ENCODE measurements at places on chromosomes 7 and 10.

- DNase-seq = no peak
Measured at GRCh38 chr7:101200504-101200861, 353 bp downstream of the MOGAT3 start.

DNA sequence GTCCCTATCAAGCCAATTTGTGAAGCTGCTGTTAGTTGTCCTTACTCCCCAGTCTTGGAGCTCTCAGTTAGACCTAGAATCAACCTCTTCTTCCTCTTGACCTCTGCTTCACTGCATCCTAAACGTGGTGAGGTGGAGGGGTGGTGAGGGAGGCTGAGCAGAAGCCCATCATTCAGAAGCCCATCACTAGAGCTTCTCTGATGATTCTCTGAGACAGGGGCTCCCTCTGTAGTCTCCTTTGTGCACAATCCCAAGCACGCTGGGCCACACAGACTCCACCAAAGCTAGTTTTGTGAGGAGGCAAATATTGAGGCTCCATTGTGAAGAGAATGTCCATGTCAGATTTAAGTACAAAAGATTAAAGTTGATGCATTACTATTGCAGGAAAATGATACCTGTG, 163.8 kb upstream of the PRSS1 start:
- peak; percentile 59 for DNase-seq

- DNase-seq = no peak
Measured at GRCh38 chr7:138916275-138916674, 64.9 kb downstream of the KIAA1549 start.

- DNase-seq = no peak
Measured at GRCh38 chr7:157979636-157980340, 607.8 kb downstream of the PTPRN2 start.

DNA sequence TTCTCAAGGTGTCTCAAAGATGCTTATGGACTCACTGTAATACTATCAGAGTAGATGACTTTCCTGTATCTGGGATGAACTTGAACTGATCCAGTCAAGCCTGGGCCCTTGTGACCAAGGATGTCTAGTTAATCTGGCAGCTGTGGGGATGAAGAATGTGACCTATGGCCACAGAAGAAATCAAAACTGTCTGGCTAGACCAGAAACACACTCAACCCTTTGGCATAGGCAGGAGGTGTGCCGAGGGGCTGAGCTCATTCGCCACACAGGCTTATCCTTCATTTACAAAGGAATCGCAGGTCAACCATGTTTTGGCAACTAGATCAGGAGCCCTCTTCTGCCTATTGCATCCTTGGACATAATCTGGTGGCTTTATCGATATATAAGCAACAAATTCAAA, 110.6 kb downstream of the ATXN7L1 start:
- DNase-seq = peak; percentile 7

DNA sequence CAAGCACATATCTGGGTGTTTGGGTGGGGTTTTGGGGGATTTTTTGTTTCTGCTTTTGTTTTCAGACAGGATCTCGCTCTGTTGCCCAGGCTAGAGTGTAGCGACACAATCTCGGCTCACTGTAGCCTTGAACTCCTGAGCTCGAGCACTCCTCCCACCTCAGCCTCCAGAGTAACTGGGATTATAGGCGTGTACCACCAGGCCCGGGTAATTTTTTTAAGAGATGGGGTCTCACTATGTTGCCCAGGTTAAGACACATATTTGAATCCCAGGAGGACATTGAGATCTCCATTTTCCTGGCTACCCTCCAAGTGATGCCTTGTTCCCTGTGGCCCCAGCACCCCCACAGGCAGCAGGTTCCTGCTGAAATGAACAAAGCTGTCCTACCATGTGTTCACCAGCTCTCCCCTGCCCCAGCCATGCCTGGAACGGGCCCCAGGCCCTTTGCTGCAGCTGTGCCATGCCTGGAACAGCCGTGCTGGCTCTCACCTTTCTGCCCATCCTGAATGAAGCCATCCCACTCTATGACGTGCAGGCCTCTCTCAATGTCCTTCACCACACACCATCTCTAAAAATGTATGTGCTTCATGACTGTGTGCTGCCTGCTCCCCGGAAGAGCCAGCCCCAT, 55.0 kb upstream of the DNAAF5 start:
- DNase-seq = no peak

GRCh38 chr7:1331561-1332467, 99.1 kb downstream of the UNCX start:
- DNase-seq = no peak

DNA sequence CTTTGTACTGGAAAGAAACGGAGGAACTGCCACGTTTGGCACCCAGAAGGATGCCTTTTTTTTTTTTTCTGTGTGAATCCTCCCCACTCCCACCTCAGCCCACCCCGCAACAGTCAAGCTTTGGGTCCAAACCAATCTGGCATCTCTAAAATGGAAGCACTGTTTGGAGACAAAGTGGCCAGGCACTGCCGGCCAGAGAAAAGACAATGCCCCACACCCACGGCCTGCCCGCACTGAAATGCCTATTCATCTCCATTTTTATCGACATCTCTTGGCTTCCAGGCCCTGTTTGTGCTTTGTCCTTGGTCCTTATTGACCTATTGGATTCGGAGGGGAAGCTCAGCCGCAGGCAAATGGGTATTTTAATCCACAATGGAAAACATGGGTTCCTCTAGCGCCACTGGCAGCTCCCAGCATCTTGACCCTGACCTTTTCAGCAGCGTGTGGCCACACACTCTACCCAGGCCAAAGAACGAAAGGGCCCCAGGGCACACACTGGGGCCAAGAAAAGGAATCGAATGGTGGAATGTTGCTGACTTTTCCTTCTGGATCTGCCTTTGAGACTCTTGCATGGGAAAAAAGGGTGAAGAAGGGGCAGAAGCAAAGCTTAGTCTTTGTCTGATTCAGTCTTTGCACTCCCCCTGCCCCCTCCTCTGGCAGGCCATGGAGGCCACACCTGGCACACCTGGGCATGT, 162.6 kb upstream of the CDCA7L start:
- DNase-seq = no peak

DNA sequence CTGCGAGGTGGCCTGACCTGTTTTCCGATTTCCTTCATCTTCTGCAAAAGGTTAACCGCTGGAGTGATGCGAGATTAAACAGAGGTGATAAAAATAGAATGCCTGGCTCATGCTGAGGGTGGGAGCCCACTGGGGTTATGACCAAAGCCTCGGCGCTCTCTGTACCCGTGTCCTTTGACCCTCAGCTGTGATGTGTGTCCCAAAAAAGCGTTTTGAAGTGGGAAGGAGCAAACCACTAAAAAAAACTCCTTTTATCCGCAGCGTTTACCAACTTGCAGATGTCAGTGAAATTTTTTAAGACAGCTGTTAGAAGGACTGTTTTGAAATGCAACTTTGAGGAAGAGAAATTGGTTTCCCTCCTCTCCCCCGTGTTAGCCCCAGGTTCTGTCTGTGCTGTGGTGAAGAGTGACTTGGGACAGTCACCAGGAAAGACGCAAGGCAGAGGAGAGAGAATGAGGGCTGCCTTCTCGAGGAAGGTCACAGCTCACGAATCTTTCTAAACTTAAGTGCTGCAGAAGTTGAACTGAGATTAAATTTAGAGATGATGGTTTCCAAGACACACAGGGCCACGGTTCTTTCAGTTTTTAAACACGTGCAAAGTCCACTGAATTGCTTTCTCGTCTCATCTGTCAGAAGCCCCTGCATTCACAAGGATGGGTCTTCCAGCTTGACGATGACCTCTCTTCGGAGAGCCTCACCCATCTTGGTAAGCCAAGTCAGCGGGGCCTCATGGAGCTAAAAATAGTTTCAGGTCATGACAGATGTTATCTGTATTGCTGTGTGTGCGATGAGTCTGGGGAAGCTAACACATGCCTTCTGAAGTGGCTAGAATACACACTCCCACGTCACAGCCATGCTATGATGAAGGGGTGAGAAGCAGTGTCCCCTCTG, 27.6 kb downstream of the AMZ1 start:
- DNase-seq = peak; percentile 47

DNA sequence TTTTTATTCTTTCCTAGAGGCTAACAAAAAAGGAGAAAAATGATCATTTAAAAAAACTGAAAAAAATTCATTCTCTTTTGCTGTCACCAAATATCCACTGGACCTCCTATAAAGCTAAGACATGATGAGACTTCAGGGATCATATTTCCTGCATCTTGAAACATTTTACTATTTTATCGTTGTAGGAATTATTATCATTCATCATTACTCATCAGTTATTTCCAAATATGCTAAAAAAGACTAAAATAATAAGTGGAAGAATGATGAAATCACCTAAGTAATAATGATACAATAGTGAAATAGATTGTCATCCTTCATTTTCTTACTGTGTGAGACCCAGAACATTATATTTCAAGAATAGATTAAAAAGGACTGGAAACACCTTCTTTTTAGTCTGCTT, 28.3 kb downstream of the TAF3 start:
- no peak for DNase-seq

GRCh38 chr7:151725844-151726651, 150.9 kb downstream of the PRKAG2 start:
- DNase-seq = no peak

DNA sequence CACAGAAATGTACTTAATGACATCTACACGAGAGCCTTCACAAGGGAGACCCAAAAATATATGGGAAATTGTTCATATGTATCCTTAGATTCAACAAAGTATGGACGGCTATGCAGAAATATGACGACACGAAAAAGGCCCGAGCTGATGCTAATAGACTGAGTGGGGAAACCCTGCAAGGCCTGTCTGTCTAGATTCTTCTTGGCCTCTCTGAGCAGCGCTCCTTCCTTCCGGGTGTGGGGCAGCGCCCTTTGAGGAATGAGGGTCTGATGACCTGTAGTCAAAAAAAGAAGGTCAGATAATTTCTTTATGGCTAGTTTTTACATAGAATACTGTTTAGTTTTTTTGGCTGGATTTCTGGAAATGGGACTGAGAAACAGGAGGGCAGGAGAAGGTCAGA, 192.8 kb upstream of the AKR1E2 start:
- no peak for DNase-seq

DNA sequence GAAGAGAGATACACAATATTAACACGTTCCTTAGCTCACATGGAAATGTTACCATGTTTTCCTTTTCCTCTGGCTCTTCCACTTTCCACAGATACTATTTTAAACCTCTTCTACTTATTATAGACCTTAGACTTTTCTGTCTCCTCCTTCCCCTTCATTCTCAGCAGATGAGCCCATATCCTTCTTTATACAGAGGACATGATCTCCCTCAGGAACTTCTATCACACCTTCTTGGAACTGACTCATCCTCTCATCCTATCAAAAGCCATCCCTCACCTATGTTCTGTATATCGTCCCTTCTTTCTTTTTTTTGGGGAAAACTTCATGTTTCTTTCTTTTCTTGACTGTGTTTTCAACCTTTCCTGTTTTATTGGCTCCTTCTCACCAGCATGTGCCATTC, 20.8 kb downstream of the MTPN start:
- no peak for DNase-seq

DNA sequence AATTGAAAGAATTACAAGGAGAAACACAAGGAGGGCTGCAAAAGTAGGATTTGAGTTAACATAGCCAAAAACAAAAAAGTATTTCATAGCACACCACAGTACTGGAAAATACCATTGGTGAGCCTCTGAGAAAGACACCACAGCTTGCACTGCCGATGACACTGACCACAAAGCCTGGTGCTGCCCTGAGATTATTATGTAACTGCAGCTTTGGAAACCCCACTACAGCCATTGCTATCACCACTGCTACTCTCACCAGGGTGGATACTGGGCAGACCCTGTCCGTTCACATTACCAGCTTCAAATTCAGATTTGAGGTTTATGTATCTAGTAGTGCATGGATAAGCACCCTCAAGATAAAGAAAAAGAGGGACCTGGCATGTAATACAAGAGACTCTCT, 1246.7 kb upstream of the SORCS1 start:
- DNase-seq = no peak

GRCh38 chr7:95527776-95528250, 42.1 kb downstream of the ASB4 start:
- DNase-seq = no peak

- DNase-seq = peak; percentile 96
Measured at GRCh38 chr7:81161451-81162075, 242.7 kb upstream of the SEMA3C start.

GRCh38 chr7:43868681-43869005, 674 bp downstream of the MRPS24 start:
- no peak for DNase-seq

GRCh38 chr10:74937266-74937856, 111.0 kb downstream of the KAT6B start:
- no peak for DNase-seq

- no peak for DNase-seq
Measured at GRCh38 chr10:58593008-58593407, 80.3 kb downstream of the BICC1 start.

Measured in choroid plexus epithelial cell (primary cell).